GDM1 (cell line): ENCODE measurements at places on chromosomes 5 and 9.
A peak's percentile ranks its signal among the peaks of the same experiment; 100 is the strongest.

GRCh38 chr9:83188277-83188676, 125.3 kb upstream of the RASEF start:
- DNase-seq, result no peak

- no peak for DNase-seq
Observed at GRCh38 chr5:150710165-150710564, 9.3 kb upstream of the RBM22 start.

DNA sequence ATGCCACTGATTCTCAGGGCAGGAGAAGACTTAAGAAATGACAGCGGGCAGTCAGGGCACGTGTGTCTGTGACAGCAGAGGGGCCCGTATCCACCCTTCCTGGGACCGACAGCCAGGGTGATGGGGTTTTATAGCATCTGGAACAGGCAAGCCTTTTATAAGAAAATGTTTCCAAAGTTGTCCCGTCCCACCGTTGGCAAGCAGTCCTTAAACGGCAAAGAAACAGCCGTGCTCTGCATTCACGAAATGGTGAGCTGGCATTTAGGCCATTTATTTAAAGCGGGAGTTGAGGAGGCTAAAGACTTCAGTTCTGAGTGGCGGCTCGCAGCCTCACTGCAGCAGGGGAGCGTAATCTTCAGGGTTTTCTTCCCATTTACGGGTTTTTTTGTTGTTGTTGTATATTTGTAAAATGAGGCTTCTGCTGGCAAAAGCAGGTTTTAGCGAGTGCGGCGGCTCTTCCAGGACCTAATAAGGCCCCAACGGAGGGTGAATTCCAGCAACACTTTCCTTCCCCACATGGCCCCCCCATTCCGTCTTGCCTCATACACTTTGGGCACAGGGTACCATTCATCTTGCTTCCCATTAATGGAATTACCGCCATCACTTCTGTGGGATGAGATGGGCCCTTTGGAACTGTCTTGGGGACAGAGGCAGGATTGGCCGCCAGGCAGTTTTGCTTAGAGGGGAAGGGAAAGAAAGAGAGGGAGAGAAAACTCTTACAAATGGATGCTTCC, 15.8 kb downstream of the NEK6 start:
- no peak for DNase-seq

GRCh38 chr9:135818718-135819475, 88.4 kb downstream of the CAMSAP1 start:
- DNase-seq, result no peak

GRCh38 chr5:144089401-144090021, 80.9 kb downstream of the YIPF5 start:
- DNase-seq, result no peak

DNA sequence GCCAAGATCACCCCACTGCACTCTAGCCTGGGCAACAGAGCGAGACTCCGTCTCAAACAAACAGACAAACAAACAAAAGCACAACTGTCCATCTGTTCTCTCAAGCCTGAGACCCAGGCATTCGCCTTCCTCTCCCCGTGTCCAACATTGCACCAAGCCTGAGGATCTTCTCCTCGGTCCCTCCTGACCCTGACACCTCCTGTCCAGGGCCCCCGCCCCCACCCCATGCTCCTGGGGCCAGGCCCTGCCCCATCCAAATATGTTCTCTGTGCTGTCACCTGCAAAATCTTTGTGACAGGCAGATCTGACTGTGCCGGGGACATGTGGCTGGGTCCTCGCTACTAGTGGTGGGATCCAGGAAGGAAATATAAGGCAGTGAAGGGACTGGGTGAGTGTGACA, 33.4 kb upstream of the UNC5A start:
- DNase-seq, result no peak

DNA sequence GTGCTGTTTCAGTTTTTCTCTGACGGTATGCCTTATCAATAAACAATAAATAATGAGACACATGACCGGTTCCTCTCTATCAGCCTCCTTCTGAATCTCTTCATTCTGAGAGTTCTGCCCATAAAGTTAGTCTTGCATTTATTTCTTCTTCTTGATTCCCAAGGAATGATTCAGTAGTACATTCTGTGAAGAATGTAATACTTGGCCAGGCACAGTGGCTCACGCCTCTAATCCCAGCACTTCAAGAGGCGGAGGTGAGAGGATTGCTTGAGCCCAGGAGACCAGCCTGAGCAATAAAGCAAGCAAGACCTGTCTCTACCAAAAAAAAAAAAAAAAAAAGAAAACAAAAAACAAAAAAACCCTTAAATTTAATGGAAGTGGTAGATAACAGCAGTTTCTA, 53.9 kb downstream of the PAM start:
- DNase-seq, result no peak

- peak; percentile 3 for DNase-seq
Observed at GRCh38 chr5:110865400-110866094, 126.7 kb downstream of the SLC25A46 start.

DNA sequence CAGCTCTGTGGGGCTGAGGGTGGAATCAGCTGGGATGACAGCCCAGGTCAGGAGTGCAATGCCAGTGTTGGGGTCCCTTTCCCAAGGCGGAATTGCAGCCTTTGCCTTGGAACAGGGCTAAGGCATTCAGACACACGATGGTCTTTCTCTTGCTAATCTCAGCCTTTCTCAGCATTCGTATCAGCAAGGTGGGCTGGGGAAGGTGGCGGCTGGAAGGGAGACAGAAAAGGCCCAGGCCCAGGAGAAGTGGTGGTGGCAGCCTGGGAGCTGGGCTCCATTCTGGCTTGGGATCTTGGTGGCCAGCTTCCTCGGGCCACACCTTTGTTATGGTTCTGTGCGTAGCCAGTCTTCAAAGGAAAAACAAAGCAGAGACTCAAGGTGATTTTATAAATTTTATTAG, 1.1 kb upstream of the ARHGEF28 start:
- DNase-seq, result no peak

DNA sequence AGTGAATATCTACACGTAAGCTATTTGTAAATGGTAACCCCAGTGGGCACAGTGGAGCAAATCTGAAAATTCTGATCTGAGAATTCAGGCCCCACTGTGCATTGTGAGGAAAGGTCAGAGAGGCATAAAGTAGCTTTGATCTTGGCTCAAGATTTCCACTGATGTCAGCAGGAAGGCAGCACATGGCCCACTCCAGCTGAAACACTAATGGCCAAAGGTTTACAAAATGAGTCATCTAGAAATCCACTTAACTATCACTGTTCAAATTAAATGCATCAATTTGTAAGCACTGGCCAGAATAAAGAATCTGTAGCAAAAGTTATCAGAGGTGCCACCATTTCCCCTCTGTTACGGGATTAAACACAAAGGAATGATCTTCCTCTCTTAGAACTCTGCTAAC, 191.6 kb downstream of the C9orf152 start:
- DNase-seq, result no peak

- DNase-seq, result no peak
Observed at GRCh38 chr5:126869005-126869451, 92.1 kb downstream of the LMNB1 start.

- no peak for DNase-seq
Observed at GRCh38 chr9:94668418-94668927, 29.2 kb upstream of the FBP1 start.

- no peak for DNase-seq
Observed at GRCh38 chr5:168262042-168262743, 29.3 kb upstream of the WWC1 start.

DNA sequence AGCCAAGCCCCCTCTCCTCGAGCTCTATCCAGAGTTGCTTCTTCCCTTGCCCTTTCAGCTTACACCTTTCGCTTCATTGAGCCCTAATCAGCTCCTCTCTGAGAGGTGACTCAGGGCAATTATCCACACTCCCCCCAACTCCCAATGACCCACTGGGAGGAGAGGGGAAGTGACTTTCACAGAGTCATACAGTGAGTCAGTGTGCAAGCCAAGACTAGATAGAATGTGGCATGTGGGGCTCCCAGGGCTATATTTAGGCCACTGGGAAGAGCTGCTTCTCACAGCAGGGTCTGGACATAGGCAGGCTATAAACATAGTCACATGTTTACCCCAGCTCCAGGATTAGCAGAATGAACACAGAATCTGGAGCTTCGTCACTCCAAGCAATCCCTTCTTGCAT, 57.4 kb downstream of the NRG2 start:
- no peak for DNase-seq

- DNase-seq, result no peak
Observed at GRCh38 chr5:169770109-169770508, 133.0 kb downstream of the DOCK2 start.

DNA sequence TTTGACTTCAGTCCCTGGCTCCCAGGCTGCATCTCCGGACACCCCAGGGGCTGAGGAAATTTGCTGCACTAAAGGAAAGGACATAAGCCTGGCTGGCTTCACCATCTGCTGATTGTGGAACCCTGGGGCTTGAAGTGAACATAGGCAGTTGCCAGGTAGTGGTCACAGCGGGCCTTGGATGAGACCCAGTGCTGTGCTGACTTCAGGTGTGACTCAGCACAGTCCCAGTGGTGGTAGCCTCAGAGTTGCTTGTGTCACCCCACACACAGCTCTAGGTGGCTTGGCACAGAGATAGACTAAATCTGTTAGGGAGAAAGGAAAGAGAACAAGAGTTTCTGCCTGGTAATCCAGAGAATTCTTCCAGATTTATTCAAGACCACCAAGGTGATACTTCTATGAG, 36.1 kb upstream of the RUSC2 start:
- no peak for DNase-seq

GRCh38 chr5:285991-286557, 14.6 kb downstream of the PDCD6 start:
- DNase-seq, result no peak

- no peak for DNase-seq
Observed at GRCh38 chr9:121860744-121861143, 209.3 kb downstream of the DAB2IP start.

DNA sequence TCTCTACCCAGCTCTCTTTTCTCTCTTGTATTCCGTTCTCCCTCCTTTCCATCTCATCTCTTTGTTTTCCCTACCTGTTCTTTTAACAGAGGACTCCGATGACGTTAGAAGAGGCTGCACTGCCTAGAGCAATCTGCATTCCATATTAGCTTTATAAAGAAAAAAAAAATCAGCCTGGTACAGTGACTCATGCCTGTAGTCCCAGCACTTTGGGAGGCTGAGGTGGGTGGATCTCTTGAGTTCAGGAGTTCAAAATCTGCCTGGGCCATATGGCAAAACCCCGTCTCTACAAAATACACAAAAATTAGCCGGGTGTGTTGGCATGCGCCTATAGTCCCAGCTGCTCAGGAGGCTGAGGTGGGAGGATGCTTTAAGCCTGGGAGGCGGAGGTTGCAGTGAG, 49.0 kb downstream of the DAPK1 start:
- DNase-seq, result no peak

DNA sequence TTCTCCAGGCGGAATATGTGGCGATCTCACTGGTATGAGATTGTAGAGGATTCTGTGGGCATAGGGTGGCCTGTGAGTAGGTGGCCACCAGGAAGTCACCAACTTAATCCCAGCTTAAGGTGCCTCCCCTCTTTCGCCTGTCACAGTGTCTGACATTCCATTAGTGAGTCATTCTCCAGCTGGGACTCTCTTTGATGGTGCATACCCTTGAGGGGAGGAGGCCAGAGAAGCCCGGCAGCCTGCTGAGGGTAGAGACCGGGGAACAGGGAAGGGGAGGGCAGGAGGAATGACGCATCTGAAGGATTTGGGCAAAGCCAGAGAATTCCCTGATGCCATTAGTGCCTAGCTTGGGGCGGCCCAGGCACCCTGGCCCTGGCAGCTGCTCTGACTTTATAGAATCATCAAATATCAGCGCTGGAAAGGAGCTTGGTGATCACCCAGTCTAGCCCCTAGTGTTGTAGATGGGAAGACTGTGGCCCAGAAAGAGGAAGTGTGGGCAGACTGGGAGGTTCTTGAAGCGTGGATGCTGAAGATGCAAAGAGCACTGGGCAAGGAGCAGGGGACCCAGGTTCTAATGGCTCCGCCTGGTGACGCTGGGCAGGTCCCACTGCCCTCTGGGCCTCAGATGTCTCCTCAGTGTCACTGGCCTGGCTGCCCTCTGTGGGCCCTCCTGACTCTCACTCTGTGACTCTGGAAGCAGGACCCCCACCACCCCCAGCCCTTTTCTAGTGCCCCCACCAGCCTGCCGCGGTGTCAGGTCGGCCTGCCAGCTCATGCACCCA, 41.4 kb downstream of the DAB2IP start:
- no peak for DNase-seq

- no peak for DNase-seq
Observed at GRCh38 chr5:6497262-6497661, 48.6 kb downstream of the UBE2QL1 start.

- no peak for DNase-seq
Observed at GRCh38 chr5:90096415-90097081, 313.0 kb downstream of the CETN3 start.

GRCh38 chr9:136615631-136616306, 46.9 kb upstream of the EGFL7 start:
- no peak for DNase-seq

GRCh38 chr5:121299153-121299552, 552.5 kb upstream of the FTMT start:
- no peak for DNase-seq

- no peak for DNase-seq
Observed at GRCh38 chr5:164504141-164504772, 998.8 kb downstream of the MAT2B start.

GRCh38 chr5:103120607-103121200, 603 bp downstream of the PPIP5K2 start:
- no peak for DNase-seq

GRCh38 chr5:142782976-142783530, 12.9 kb downstream of the ARHGAP26 start:
- no peak for DNase-seq

DNA sequence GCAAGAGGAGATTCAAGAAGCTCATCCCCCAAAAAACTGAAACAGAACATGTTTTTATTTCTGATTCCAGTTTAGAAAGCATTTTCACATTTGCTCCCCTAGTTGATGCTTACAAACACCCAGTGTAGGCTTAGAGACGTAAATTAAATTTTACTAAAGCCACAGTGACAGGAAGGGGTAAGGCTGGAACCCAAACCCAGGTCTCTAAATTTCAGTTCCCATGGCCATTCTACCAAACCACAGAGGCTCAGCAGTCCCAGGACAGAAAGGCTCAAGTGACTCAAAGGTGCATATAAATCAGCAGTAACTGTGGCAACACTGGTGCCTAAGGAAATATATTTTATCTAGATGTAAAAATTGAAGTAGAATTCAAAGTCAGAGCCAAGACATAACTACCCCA, 128.7 kb downstream of the CEP120 start:
- DNase-seq, result no peak

- no peak for DNase-seq
Observed at GRCh38 chr5:9059920-9060691, 485.8 kb downstream of the SEMA5A start.
